ENCODE measurements at places on chromosomes 6 and 20. TPM values are rescaled to one million over a fixed set of nuclear protein-coding genes. Genes with fewer than 3 reads are reported as not detected.

The TUBB2B gene
- 34.2 TPM for total RNA-seq

The PPARD gene
- 24.4 TPM for total RNA-seq

The GNAS-AS1 gene
- total RNA-seq, result 0.88 TPM

The BIRC7 gene
- total RNA-seq, result 4.0 TPM

DNA sequence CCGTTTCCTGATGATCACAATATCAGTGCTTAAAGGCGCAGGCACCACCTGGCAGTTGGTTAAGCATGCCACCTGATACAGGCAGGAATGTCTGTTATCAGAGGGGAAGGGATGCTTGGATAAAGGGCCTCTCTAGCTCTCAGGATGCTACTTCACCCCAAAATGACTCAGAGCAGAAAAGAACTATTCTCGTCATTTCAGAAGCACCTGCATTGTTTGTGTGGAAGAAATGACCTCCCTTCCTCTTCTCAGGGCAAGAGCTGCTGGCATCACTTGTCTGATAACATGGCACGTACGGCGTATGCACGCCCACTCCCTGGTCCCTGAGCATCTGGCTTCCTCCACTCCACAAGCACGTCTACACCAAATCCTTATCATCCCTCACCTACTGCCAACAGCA, 47.3 kb downstream of the ATP9A start:
- no peak for DNase-seq

DNA sequence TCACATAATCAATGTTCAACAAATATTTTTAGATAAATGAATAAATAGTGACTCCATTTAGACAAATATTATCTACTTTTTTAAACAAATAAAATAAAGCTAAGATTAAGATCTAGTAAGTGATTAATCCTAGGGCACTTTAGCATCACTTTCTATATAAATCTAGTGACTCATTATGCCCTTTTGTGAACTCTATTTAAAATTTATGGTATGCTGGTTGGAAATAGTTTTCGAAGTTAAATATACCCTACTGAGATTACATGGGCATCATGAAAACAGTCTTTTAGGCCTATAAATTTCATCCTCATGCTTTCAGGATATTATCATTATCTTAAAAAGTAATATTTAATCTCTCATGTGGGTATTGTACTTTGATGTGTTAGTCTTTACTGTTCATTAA, 140.4 kb upstream of the UFL1 start:
- DNase-seq, result no peak

GRCh38 chr20:61204206-61204605, 47.9 kb upstream of the CDH4 start:
- DNase-seq, result no peak

DNA sequence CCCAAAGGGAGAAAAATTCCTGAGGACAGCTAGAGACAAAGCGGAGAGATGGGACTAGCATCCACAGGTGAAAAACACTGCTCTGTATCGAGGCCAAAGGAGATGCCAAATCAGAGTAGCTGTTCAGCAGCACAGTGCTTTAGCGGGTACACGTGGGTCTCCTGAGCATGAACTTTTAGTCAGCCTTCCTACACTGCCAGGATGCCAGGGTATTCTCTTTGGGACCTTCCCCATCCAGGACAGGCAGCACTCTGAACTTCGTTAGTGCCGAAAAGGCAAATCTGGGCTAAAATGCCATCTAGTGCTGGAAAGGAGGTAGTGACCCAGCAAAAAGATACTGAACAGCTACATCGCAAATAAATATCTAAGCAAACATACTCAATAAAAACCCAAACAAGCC, 64.9 kb downstream of the C6orf58 start:
- peak; percentile 17 for DNase-seq

- no peak for DNase-seq
These were observed 32.1 kb upstream of the ID4 start for GRCh38 chr6:19805129-19805481.

- no peak for DNase-seq
These were observed 125.1 kb upstream of the LOC128125822 start for GRCh38 chr6:63447134-63447533.

All from kidney (tissue), 22 donors.